T-helper 17 cell (primary cell): ENCODE measurements at places on chromosomes 4 and X. TPM values are rescaled to one million over a fixed set of nuclear protein-coding genes. Genes with fewer than 3 reads are reported as not detected.

Gene OPRPN
- not detected for total RNA-seq

GRCh38 chr4:170270628-170271027 is 180.9 kb upstream of the AADAT start:
- H3K27me3 ChIP-seq = no peaks in the 10 kb centered on the region
- H3K4me1 ChIP-seq = no peaks in the 10 kb centered on the region
- H3K27ac ChIP-seq = no peak overlapping the region
- no peaks in the 10 kb centered on the region for H3K36me3 ChIP-seq
- no peak overlapping the region for H3K4me3 ChIP-seq

DNA sequence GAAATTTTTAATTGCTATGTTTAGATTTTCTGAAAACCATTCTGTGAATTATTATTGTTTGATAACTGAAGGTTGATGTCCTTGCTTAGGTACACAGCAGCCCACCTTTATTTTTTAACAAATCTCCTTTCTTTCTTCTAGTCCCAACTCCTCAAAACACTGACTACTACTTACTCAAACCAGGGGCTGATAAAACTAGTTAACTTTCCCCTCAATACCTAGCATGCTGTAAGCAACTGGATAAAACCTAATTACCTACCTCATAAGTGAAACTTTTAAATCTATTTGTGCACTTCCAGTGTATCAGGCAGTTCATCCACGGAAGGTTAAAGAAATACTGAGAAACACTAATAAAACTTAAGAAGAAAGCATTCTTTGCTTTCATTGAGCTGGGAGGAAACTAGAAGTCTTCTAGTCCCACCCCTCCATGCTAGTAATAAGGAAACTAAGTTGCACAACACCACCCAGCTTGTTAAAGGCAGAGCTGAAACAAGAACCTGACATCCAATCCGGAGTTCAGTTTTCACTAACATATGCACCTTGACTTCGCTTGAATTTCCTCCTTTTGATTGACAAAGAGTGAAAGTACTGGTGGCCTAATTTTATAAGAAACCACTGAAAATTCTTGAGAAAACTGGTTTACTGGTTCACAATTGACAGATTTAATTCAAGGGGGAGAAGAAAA is 180.2 kb upstream of the TET2 start:
- H3K27ac ChIP-seq = peak overlapping the region; percentile 90
- H3K36me3 ChIP-seq = peaks cover 4% of the 10 kb centered on the region
- DNase-seq = no peak
- peak overlapping the region; percentile 89 for H3K4me3 ChIP-seq

DNA sequence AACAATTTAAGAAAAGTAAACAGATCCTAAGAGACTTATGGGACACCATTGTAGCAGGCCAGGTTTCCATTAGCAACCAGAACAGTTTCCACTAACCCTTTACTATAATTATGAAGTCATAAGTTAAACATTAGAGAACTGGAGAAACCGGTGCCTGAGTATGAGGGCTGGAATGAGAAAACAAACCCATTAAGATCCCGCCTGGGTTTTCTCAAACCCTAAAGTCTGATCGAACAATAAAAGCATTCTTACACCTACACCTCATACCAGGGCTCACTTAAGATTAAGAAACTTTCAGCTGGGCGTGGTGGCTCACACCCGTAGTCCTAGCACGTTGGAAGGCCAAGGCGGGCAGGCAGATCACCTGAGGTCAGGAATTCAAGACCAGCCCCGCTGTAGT is 13.7 kb upstream of the DHX15 start:
- no peaks in the 10 kb centered on the region for H3K4me1 ChIP-seq
- peaks cover 8% of the 10 kb centered on the region for H3K27me3 ChIP-seq
- H3K27ac ChIP-seq = no peak overlapping the region
- no peak for DNase-seq

DNA sequence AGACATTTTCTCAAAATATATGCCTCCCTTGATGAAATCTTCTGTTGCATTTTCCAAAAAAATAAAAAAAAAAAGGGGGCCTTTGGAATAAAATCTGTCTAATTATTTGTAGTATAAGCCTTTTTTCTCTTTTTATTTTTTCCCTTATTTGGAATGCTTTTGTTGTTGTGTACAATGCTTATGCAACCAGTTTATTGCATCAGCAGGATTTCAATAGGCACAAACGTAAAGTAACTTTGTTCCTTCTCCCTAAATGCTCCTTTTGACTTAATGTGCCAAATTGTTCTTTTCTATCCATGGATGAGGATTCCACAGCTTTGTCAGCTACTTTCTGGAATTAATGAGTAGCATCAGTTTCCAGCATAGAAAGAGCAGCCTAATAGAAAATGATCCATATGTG is 59.6 kb upstream of the HPGD start:
- no peaks in the 10 kb centered on the region for H3K27me3 ChIP-seq
- no peak overlapping the region for H3K27ac ChIP-seq
- H3K4me1 ChIP-seq = no peaks in the 10 kb centered on the region
- H3K4me3 ChIP-seq = no peak overlapping the region
- no peak for DNase-seq

DNA sequence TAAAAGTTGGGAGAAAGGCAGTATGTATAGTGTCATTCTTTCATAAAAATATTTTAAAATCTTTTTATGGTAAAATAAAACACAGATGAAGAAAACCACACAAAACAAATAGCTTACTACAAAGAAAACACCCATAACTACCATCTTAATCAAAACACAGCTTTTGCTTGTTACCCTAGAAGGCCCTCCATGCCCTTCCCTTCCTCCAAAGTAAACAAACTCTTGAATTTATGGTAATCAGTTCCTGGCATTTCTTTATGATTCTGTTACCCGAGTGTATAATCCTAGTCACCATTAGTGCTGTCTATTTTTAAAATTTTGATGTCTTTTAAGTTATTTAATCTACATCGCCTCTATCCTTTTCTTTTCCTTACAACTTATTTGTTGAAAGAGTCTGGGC is 170.9 kb downstream of the APBB2 start:
- no peaks in the 10 kb centered on the region for H3K27me3 ChIP-seq
- DNase-seq = no peak
- H3K4me1 ChIP-seq = no peaks in the 10 kb centered on the region
- no peak overlapping the region for H3K27ac ChIP-seq
- no peaks in the 10 kb centered on the region for H3K36me3 ChIP-seq
- H3K4me3 ChIP-seq = no peak overlapping the region

- peaks cover 5% of the 10 kb centered on the region for H3K27me3 ChIP-seq
- H3K27ac ChIP-seq = no peak overlapping the region
- no peak overlapping the region for H3K4me3 ChIP-seq
- H3K4me1 ChIP-seq = no peaks in the 10 kb centered on the region
Observed at GRCh38 chr4:177155454-177155853, 154.2 kb upstream of the NEIL3 start.

GRCh38 chrX:17474892-17475291 is 99.9 kb downstream of the NHS start:
- DNase-seq = no peak
- peaks cover 7% of the 10 kb centered on the region for H3K27me3 ChIP-seq
- H3K36me3 ChIP-seq = no peaks in the 10 kb centered on the region

Gene NAP1L3
- total RNA-seq = 5.0 TPM

- H3K27me3 ChIP-seq = no peaks in the 10 kb centered on the region
- peaks cover 5% of the 10 kb centered on the region for H3K36me3 ChIP-seq
- H3K4me1 ChIP-seq = peaks cover 39% of the 10 kb centered on the region
- peak overlapping the region; percentile 94 for H3K27ac ChIP-seq
Observed at GRCh38 chr4:87073199-87074120, 138.6 kb downstream of the AFF1 start.

Gene TRMT2B
- 35.3 TPM for total RNA-seq

Gene PDCL2
- total RNA-seq = not detected

Gene PAK3
- 2.7 TPM for total RNA-seq

GRCh38 chr4:183284258-183284785 is 35.8 kb downstream of the CLDN22 start:
- DNase-seq = no peak
- no peaks in the 10 kb centered on the region for H3K27me3 ChIP-seq
- H3K27ac ChIP-seq = no peak overlapping the region
- H3K4me3 ChIP-seq = no peak overlapping the region

GRCh38 chrX:47623540-47624027 is 3.9 kb upstream of the SYN1 start:
- peaks cover 10% of the 10 kb centered on the region for H3K4me1 ChIP-seq
- DNase-seq = peak; percentile 11
- H3K4me3 ChIP-seq = peak overlapping the region; percentile 76
- no peak overlapping the region for H3K27ac ChIP-seq

DNA sequence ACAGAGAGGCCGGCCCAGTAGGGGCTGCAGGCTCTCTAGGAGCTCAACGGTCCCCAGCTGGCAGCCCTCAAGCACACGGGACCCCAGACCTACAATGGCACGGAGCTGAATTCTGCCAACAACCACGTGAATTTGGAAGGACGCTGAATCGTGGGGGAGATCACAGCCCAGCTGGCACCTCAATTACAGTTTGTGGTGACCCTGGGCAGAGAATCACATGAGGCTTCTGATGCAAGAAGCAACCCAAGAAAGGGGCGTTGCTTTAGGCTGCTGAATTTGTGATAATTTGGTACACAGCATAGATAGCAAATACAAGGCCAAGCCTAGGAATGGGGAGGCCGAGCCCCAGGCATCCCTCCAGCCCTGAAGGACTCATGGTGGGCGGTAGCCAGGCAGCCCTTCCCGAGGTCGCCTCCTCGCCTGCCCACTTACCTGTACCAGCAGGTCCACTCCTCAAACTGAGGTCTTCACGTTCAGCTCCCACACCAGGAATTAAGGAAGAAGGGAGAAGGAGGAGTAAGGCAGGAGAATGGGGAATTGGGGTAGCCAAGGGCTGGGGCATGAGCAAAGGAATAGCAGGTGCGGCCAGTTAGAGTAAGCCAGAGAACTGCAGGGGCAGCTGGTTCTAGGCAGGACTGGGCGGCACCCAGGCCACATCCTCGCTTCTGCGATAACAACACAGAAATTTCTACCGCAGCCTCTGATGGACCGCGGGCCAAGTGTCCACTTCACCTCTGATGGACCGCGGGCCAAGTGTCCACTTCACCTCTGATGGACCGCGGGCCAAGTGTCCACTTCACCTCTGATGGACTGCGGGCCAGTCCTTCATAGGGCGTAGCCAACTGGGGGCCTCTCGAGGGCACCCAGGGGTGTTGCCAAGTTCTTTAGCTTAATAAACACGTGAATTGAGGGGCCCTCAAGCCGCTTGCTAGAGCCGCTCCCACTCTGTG is 23.4 kb upstream of the HTRA3 start:
- no peaks in the 10 kb centered on the region for H3K36me3 ChIP-seq
- H3K4me1 ChIP-seq = peaks cover 9% of the 10 kb centered on the region
- H3K27me3 ChIP-seq = peaks cover 4% of the 10 kb centered on the region
- no peak for DNase-seq
- peak overlapping the region; percentile 3 for H3K27ac ChIP-seq

GRCh38 chr4:82680834-82681233 is 117.8 kb downstream of the SCD5 start:
- H3K27ac ChIP-seq = no peak overlapping the region
- no peaks in the 10 kb centered on the region for H3K36me3 ChIP-seq
- no peak overlapping the region for H3K4me3 ChIP-seq
- H3K27me3 ChIP-seq = peaks cover 38% of the 10 kb centered on the region
- no peak for DNase-seq

GRCh38 chr4:145320294-145320693 is 139.9 kb upstream of the OTUD4 start:
- H3K27me3 ChIP-seq = peaks cover 18% of the 10 kb centered on the region
- no peak overlapping the region for H3K4me3 ChIP-seq
- no peaks in the 10 kb centered on the region for H3K4me1 ChIP-seq
- H3K27ac ChIP-seq = no peak overlapping the region
- no peaks in the 10 kb centered on the region for H3K36me3 ChIP-seq

Gene ZNF711
- 0.70 TPM for total RNA-seq

GRCh38 chr4:21888195-21888976 is 60.2 kb downstream of the KCNIP4 start:
- H3K27me3 ChIP-seq = no peaks in the 10 kb centered on the region
- no peaks in the 10 kb centered on the region for H3K4me1 ChIP-seq
- no peak for DNase-seq
- no peak overlapping the region for H3K4me3 ChIP-seq
- H3K36me3 ChIP-seq = no peaks in the 10 kb centered on the region
- H3K27ac ChIP-seq = no peak overlapping the region

DNA sequence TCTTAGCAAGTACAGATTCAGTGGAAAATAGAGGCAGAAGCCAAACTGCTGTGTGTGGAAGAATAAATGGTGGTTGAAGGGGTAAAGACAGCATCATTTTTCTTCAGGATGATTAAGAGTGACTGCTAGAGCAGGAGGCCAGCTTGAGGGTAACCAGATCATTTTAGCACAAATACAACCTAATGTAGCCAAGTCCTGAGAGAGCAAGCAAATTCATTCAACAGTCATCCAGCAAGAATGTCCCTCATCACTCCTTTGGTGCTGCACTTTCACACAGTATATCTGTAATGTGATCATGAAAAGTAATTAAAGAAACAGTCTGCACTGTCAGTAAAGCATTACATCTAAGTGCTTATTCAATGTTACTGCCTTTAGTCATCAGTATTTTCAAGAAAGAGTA is 44.8 kb downstream of the NPFFR2 start:
- H3K36me3 ChIP-seq = no peaks in the 10 kb centered on the region
- H3K4me3 ChIP-seq = no peak overlapping the region
- H3K4me1 ChIP-seq = no peaks in the 10 kb centered on the region
- H3K27me3 ChIP-seq = no peaks in the 10 kb centered on the region

- H3K36me3 ChIP-seq = no peaks in the 10 kb centered on the region
- H3K27ac ChIP-seq = no peak overlapping the region
- no peak for DNase-seq
Observed at GRCh38 chrX:56757327-56757726, 28.3 kb downstream of the NBDY start.

DNA sequence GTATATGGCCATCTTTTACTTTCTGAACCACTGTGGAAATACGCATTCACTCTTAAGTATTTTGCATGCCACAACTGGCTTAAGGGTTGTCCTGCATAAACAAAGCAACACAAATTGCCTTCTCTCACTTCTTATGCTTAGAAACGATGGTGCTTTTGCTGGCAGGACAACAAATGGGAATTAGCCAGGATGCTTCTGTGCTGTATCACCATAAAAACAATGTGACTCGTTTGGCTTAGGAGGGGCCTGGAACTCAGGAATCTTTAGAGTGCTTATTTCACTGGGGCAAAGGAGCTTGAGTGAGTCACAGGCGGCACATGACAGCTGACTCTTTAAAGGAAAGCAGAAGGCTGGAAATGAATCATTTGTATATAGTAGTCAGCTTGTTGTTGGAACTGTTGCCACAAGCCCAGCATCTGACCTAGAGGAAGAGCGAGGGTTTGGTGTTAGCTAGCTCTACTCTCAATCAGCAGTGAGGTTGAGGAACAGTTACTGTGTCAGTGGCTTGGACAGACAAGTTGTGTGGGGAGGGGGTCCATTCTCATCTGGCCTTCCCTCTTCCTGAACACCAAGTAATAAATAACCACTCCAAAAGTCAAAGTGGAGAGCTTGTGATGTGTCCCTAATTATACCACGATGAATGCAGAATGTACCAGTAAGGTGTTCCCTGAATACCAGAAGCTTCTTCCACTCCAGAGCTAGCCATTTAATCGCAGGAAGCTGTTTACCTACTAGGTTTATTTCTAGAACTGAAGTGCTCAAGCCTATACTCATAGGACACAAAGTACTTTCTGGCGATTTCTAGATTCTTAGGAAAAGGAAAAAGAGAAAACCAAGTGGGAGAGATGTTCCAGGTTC is 293.1 kb downstream of the CAMK2D start:
- DNase-seq = no peak
- H3K4me1 ChIP-seq = peaks cover 5% of the 10 kb centered on the region
- no peaks in the 10 kb centered on the region for H3K27me3 ChIP-seq
- peak overlapping the region; percentile 19 for H3K27ac ChIP-seq
- H3K36me3 ChIP-seq = peaks cover 8% of the 10 kb centered on the region
- no peak overlapping the region for H3K4me3 ChIP-seq

Gene GDPD2
- total RNA-seq = not detected
